ENCODE measurements at places on chromosomes 3 and 15.

DNA sequence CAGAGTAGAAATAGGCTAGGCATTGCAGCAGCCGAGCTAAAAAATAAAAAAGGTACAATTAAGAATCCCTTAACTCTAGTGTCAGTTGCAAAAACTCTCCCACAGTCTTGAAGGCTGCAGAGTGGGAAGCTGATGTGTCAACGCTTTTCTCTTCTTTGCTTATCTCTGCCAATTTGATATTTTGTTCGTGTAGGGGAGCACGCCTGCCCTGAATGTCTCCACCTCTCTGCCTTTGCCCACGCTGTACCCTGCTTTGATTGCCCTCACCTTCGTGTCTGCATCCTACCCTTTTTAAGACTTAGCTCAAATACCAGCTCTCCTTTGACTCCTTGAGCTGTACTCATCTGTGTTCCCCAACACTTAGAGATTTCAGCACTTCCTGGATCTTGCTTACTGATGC, 155.4 kb upstream of the CADPS start:
- DNase-seq, result no peak

- DNase-seq, result no peak
Measured at GRCh38 chr3:123397921-123398785, 50.7 kb downstream of the ADCY5 start.

GRCh38 chr15:65333856-65334255, 29.4 kb downstream of the RNU5B-1 start:
- DNase-seq, result no peak

DNA sequence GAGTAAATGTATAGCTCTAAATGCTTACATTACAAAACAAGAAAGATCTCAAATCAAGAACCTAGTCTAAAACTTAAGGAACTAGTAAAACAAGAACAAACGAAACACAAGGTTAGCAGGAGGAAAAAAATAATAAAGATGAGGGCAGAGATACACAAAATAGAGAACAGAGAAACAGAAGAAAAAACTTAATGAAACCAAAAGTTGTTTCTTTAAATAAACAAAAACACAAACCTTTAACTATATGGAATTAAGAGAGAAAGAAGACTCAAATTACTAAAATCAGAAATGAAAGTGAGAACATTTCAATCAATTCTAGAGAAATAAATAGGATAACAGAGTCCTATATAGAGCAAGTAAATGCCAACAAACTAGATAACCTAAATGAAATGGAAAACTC, 59.6 kb downstream of the DLG1 start:
- DNase-seq, result no peak

GRCh38 chr3:111952866-111953450, 25.9 kb upstream of the ABHD10 start:
- no peak for DNase-seq

GRCh38 chr15:94576889-94577533, 345.6 kb downstream of the MCTP2 start:
- no peak for DNase-seq

DNA sequence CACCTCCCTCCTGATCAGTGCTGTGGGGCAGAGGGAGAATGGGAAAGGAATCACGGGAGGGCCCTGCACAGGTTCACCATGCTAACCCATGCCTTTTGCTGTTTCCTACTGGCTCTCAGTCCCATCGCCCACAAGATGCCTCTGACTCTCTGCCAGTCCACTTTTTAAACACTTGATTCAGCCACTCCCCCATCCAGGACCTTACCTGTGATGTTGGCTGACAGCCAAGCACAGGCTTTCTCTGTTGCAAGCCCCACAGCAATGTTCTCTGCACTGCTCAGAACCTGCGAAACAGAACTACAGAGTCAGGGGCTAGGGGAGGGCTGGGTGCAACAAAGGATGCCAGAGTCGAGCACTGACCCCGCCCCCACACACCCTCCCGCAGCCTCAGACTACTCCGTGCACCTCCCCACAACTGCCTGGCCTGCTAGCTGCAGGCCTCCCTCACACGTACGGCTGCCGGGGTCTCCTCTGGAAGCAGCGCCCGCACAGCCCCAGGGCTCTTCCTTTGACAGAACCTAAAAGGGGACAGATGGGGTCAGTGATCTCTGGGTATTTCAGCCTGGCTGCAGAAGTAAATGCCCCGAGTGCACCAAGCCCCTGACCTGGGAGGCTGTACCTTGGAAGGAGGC, 9.1 kb downstream of the CDAN1 start:
- DNase-seq, result no peak

GRCh38 chr15:94122516-94122915, 108.8 kb upstream of the MCTP2 start:
- no peak for DNase-seq

All from NCI-H187 treated with DMSO at 0.1 percent for 48 hours (cell line).